ENCODE measurements at places on chromosomes 5 and 9. TPM values are rescaled to one million over a fixed set of nuclear protein-coding genes. Genes with fewer than 3 reads are reported as not detected.

- no peak for DNase-seq
Measured at GRCh38 chr5:78291687-78292086, 2.8 kb downstream of the AP3B1 start.

DNA sequence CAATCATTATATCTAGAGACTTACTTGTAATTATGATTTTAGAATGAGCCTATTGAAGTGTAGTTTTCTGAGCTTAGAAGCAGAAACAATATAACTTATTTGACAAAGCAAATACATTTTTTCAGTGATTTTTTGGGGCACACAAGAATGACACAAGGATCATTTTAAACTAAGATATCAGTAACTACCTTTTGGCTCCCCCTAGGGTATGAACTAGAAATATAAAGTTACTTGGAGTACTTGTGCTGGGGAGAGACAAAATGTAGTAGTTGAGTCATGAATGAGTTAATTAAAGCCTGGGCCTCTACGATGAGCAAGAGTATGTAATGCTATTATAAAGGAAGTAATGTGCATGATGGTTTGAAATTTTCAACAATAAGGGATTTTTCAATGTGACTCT lies 1244.1 kb upstream of the ACO1 start:
- no peak for DNase-seq

- no peak for DNase-seq
Measured at GRCh38 chr5:95216136-95216955, 68.5 kb downstream of the MCTP1 start.

GRCh38 chr9:134317400-134317789 lies 8.9 kb upstream of the RXRA start:
- DNase-seq, result peak; percentile 11

DNA sequence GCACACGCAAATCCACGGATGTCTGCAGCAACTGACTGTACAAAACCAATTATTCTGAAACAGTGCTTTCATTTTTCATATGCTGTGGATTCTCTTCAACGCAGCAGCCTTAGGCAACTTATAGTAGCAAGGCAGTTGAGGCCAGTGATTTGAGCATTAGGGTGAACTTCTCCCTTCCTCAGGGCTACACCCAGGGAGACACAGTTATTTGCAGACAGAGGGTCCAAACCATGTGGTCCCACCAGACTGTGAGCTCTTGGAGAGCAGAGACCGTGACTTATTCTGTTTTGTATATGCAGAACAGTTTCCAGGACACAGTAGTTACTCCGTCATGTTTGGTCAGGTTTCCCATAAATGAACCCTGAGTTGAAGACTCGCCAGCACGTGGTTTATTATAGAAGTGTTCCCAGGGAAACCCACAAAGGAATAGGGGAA lies 19.0 kb upstream of the WHRN start:
- DNase-seq, result no peak

- DNase-seq, result no peak
Measured at GRCh38 chr5:177035976-177036375, 13.5 kb downstream of the ZNF346 start.

The PIP5KL1 gene
- total RNA-seq, result not detected

The GRIA1 gene
- total RNA-seq, result 0.78 TPM

The CCNO gene
- total RNA-seq, result 0.51 TPM

The TAF11L3 gene
- total RNA-seq, result not detected
